ENCODE measurements at places on chromosomes 11 and 22. TPM values are rescaled to one million over a fixed set of nuclear protein-coding genes. Genes with fewer than 3 reads are reported as not detected.

Gene CRYBB1
- not detected for polyA plus RNA-seq

Gene MFNG
- polyA plus RNA-seq: not detected

Gene ASPHD2
- 2.5 TPM for polyA plus RNA-seq

Gene GNAZ
- 12.6 TPM for polyA plus RNA-seq

Gene P4HA3
- polyA plus RNA-seq: 13.5 TPM
